Naive thymus-derived CD4-positive, alpha-beta T cell (primary cell): ENCODE measurements at places on chromosomes 2 and 18. TPM values are rescaled to one million over a fixed set of nuclear protein-coding genes. Genes with fewer than 3 reads are reported as not detected.

GRCh38 chr18:75003039-75003438, 205.9 kb downstream of the PTGR3 start:
- no peaks in the 10 kb centered on the region for H3K27me3 ChIP-seq
- no peak for DNase-seq
- no peak overlapping the region for H3K4me3 ChIP-seq
- no peaks in the 10 kb centered on the region for H3K36me3 ChIP-seq

DNA sequence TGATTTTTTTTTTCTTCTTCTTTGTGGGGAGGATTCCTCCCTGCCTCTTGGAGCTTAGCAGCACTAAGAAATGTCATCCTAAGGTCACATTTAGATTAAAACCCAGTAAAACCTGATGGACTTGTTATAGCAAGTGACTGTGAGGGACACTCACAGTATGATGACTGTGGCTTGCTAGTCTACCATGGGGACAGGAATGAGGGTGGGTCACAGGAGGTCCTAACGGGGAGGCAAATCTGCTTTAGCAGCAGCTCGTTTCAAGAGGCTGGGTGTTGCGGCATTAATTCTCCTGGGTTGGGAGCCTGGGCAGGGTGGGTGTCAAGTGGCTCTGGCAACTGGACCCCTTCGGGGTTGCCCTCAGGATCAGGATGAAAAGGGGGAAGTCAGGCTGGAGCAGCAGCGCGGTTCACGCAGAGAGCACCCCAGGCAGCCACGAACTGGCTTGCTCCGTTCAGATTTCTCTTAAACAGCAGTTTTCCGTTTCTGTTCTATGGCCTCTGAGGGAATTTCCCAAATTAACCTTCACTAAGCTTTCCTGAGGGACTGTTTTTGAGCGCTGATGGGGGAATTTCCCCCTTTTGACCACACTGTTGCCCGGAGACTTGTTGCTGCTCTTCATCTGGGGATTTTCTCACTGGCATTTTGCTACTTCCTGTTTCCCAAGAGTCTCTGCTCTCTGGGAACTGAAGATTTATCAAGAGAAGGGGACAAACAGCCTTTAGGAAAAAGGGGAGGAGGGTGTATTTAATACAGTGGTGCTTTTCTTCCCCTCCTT, 59.8 kb upstream of the PELI1 start:
- peak; percentile 46 for DNase-seq
- H3K4me1 ChIP-seq = peaks cover 51% of the 10 kb centered on the region
- no peaks in the 10 kb centered on the region for H3K36me3 ChIP-seq
- H3K27me3 ChIP-seq = no peaks in the 10 kb centered on the region
- H3K4me3 ChIP-seq = peak overlapping the region; percentile 52

Gene NGEF
- not detected for total RNA-seq

Gene POU3F3
- not detected for total RNA-seq

Gene IL36A
- total RNA-seq = 1.5 TPM
